Stimulated activated CD4-positive, alpha-beta T cell treated with anti-CD3 and anti-CD28 coated beads, Interleukin-2, amount 100 ng/mL, for 4 hours (primary cell): ENCODE measurements at places on chromosomes 5 and 9.

DNA sequence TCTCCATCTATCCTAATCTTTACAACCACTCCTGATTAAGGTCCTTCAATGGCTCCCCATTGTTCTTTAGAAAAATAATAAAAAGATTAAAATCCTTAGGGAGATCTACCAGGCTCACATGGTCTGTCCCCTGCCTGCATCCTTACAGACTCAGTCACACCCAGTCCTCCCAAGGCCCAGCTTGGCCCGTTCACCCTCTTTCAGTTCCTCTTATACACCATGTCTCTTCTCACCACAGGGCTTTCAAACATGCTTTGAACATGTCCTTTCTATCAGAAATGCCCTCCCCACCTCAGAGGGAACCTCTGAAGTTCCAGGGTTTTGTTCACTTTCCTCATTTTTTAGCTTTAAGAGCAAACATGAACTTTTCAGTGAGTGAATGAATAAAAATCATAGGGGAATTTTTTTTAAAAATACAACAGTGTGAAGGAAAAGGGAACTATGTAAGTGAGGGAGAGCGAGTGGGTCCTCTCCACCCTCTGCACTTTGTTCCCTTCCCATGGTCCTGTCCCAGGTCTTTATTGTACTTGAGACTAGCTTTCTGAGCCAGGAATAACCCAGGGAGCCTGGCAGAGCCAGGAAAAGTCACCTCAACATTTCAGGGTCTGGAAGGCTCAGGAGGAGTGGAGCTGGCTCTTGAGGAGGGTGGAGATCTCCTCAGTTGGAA lies 55.3 kb downstream of the TRPC7 start:
- no peak for DNase-seq

- DNase-seq, result no peak
Measured at GRCh38 chr9:33637881-33638280, 113.8 kb downstream of the ANKRD18B start.

DNA sequence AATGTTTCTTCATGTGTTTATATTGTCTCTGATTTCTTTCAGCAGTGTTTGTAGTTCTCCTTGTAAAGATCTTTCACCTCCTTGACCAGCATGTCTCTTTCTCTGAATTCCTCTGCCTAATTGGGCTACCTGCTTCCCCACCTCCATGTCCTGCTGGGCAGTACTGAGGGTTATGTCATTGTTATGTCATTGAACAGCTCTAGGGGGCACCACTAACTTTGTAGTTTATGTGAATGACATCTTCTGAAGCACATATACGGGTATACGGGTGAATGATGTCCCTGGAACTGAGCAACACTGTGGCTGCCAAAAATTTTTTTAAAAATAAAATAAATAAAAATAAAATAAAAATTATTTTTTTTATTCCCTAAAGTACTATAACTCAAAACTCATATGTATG lies 16.9 kb upstream of the SNCAIP start:
- DNase-seq, result no peak

DNA sequence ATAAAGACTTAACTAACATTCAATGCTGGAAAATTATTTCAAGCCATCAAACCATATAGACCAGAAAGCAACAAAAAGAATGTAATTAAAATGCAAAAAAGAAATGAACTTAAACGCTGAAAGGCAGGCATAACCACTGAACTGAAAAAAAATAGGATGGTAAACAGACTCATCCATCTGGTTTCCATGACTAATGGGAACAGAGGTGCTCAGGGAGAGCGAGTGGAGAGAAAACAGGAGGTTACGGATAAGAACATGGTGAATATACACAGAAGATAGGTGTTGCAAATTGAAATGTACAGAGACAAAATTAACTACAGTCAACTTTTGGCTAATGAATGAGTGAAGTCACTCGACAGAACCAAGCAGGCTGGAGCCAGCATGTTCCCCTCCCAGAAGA lies 43.5 kb upstream of the RNF38 start:
- no peak for DNase-seq

DNA sequence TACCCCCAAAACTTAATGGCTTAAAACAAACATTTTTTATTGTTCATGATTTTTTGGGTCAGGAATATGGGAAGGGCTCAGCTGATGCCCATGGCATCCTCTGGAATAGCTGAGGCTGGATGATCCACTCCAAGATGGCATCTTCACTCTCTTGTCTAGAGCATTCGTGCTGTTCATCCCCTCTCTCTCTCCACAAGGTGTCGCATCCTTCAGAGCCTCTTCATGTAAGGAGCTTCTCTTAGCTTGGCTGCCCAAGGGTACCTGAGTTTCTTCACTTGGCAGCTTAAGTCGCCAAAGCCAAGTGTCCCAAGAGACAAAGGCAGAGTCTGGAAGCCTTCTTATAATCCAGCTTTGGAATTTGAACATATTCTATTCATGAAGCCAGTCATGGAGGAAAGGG lies 294.7 kb downstream of the CHSY3 start:
- DNase-seq, result no peak

DNA sequence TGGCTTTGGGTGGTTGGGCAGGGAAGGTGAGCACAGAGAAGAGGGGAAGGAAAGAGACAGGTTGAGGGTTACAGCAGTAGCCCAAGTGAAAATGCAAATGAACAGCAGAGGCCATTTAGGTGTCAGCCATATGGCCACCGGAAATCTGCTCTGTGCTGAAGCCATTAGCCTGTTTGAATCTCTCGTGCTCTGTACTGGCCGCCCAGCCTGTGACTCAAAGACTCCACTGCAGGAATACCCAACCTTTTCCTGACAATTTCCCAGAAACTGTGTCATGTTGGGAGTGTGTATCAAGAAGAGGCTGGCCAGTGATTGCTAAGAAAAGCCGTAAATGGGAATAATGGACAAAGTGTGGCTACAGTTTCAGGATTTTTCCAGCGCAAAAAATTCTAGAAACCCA lies 35.9 kb upstream of the RAI14 start:
- DNase-seq, result no peak

GRCh38 chr5:107485184-107485583 lies 185.6 kb downstream of the EFNA5 start:
- DNase-seq, result no peak

GRCh38 chr5:55440188-55440646 lies 94.5 kb downstream of the PLPP1 start:
- DNase-seq, result peak; percentile 37

DNA sequence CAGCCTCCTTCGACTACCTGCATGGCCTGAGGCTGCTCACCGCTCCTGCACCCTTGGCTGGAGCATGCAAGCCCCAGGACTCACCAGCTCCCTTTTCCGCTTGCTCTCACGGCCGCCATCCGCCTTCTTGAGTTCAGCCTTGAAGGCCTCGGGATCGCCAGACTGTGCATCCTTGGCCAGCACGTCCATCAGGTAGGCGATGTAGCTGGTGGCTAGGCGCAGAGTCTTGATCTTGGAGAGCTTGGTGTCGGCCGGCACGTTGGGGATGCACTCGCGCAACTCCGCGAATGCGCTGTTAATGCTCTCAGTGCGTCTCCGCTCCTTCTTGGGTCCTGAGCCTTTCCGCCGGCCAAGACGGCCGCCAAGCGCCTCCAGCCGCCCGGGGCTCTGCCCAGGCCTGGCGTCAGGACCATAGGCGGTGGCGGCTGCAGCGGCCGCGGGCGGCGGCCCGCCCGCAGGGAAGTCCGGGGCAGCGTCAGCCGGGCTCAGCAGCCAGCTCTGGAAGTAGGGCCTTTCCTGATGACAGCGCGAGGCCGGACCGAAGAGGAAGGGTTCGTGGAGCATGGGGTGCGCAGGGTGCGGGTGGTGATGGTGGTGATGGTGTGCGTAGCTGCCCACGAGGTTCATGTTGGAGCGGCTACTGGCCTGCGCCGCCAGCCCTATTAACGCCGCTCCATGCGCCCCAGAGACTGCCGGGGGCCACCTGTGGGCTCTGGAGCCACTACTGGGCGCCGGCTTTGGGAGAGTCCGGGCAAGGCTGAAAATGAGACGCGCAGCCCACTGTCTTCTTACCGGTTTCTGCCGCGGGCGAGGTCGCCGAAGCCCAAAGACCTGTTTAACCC lies 424 bp downstream of the HAND1 start:
- no peak for DNase-seq

GRCh38 chr5:178668579-178668978 lies 41.7 kb upstream of the CLK4 start:
- DNase-seq, result no peak

- DNase-seq, result peak; percentile 96
Measured at GRCh38 chr9:136882109-136882946, 4.0 kb upstream of the TRAF2 start.
